ENCODE measurements at places on chromosomes 2 and 18.

DNA sequence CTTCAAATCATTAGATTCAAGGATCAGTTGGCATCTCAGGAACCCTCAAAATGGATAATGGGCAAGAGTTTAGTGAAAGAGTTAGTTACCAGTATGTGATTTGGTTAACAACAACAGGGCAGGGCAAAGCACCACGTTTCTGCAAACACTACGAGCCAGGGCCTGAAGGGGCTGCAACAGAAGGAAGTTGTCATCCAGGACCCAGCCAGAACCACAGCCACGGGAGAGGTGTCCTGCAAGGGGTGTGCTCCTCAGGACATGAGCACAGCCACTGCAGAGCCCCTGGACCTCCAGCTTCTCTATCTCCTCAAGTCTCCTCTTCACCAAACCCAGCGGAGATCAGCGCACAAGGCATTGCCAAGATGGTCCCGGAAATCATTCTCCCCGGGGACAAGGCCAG is 173.3 kb upstream of the PIEZO2 start:
- DNase-seq = no peak

DNA sequence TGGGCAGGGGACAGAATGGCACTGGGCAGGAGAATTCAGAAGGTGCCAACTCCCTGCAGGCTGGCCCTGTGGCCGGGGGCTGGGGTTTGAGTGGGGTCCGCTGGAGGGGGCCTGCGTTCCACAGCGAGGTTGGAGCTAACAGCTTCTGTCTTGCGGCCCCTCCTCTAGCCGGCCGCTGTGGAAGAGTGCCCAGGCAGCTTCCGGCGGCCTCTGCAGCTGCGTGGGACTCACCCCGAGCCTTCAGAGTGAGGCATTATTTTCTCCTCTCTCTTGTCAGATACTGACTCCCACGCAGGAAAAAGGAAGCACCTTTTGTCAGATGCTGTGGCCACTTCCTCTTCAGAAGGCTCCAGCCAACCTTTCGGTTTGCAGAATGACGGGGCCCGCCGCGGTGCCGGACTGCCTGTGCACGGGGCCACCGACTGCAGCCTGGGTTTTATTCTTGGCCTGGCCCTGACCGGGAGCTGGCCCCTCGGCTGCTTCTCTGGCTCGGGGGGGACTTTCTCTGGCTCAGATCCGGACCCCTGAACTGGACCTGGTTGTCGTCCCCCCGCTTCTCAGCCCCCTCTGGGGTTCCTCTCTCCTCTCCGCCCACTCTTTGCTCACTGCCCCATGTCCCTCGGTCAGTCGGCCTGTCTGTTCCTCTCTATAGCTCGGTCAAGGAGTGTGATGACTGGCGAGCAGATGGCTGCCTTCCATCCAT is 40.1 kb downstream of the ARHGAP25 start:
- peak; percentile 56 for DNase-seq

- DNase-seq = no peak
Observed at GRCh38 chr18:48208432-48209140, 200.6 kb downstream of the ZBTB7C start.

DNA sequence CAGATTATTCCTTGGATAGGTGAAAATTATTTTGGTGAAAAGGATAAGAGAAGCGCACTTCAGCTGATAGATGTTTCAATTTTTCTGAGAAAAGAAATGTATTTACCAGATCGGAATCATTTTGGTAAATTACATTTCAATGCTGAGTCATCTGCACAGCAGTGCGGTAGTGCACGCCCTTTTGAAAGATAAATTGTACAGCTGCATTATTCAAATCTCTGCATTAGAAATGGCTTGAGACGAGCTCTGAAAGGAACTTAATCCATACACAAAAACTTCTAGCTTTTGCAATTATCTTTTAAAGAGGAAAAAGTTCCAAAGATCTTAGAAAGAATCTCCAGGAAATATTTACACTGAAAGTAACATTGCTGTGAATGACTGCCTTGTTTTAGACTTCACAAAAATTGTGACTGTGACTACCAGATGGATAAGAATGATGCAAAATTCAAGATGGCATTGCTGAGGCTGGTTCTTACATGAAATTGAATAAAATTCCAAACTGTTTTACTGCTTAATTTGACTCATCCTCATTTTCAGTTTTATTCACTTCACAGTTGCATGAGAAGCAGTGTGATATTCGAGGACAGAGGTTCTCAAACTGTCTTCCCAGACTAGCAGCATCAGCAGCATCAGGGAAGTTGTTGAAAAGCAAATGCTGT is 161.7 kb downstream of the RND3 start:
- no peak for DNase-seq

DNA sequence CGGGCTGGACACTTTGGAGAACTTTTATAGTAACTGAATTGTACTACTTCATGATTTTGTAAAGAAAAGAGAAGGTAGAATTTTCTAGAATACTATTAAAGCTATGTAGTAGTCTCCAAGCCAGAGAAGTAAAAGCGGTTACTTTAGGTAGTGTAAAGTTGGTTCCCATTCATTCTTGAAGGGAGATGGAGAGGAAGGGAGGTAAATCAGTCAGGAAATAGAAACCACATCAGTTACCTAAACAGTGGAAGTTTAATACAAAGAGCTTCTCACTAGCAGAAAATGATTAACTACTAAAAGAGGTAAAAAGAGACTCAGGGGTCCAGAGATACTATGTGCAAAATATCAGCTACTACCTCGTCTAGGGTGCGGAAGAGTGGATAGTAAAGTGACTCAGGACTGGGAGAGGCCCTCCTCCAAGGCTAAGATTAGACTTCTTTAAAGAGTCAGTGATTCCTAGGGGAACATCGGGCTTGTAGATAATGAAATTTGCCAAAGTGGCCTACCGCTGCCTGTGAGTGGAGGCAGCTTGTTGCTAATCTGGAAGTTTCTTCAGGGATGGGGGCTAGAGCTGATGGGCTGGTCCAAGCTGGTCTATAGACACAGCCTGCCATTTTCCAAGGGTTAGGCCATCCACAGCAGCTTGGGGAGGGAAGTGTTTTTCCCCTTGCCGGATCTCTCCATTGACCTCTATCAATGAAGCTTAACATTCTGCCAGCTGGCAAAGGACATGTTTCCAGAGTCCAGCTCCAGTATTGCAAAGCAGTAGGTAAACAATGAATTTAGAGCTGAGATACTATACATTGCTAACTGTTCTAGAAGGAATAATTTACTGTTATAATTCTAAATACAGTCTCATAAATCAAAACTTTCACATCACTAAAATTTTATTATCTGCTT is 246.4 kb upstream of the BOD1L2 start:
- DNase-seq = no peak

DNA sequence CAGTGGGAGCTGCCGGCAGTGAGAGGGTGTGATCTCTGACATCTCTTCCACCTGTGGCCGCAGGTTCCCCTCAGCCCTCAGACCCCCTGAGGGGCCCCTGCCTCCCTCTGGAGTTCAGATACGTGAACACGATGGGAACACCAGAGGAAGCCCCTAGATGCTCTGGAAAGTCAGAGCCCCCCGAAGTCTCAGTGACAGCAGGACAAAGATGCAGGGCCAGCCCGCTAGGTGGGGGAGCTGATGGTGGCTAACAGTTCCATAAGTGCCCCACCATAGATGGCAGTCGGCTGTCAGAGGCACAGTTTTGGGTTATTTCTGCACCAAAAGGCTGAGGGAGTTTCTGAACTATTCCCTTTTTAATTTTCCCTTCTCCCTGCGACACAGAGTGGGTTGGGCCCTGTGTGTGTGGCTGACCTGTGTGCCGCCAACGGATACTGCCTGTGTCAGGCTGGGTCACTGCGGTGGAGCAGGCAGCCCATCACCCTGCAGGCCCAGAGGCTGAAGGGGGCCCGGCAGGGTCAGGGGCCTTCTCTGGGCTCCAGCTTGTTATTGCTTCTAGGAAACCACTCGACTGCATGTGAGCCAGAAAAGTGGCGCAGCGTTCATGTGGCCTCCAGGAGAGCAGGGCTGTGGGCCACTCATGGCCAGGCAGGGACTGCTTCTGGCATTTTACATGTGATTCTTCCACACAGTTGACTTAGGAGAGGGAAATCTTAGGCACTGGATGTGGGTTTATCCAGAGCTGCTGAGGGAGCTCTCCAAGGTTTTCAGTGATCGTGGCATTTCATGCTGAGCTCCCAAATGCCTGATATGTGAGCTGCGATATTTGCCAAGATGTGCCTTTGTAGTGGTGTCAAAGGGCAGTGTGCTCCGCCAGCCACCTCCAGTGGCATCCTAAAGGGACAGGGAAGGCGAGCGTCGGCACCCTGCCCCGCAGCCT is 225.1 kb downstream of the SH3RF3 start:
- no peak for DNase-seq

GRCh38 chr18:32200766-32201165 is 10.9 kb downstream of the MEP1B start:
- no peak for DNase-seq

DNA sequence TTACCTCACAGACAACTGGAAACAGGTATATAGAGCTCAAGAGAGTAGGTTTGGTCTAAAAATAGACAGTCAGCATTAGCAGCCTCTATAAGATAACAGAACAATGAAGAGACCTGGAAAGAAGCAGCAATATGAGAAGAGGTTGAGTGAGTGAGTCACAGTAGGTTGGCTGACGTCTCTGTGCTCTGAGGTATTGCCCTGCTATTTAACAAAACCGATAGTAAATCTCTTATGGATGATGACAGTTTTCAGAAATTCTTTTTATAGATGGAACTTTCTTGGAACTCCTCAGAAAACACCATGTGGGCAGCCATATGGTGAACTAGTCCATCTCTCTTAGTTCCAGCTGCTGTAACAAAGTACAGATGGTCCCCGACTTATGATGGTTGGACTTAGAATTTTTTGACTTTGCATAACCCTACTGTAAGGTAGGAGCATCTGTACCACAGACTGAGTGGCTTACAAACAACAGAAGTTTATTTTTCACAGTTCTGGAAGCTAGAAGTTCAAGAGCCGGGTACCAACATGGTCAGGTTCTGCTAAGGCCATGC is 123.5 kb downstream of the MBD2 start:
- DNase-seq = no peak

DNA sequence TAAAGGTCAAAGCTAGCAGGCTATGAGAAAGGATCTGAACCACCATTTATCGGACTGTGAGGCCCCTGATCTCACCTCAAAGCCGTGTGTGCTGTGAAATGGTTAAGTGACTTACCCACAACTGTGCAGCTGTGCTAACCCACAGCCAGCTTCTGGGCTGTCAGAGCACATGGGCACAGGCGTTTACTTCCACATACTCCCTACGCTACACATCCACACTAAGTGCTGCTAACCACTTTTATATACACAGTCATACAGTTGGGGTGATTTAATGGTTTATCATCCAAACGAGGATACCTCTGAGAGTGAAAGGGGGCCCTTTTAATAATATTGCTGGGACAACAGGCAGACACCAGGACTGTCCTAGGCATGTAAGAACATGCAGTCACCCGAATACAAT is 37.3 kb downstream of the CYRIA start:
- no peak for DNase-seq

DNA sequence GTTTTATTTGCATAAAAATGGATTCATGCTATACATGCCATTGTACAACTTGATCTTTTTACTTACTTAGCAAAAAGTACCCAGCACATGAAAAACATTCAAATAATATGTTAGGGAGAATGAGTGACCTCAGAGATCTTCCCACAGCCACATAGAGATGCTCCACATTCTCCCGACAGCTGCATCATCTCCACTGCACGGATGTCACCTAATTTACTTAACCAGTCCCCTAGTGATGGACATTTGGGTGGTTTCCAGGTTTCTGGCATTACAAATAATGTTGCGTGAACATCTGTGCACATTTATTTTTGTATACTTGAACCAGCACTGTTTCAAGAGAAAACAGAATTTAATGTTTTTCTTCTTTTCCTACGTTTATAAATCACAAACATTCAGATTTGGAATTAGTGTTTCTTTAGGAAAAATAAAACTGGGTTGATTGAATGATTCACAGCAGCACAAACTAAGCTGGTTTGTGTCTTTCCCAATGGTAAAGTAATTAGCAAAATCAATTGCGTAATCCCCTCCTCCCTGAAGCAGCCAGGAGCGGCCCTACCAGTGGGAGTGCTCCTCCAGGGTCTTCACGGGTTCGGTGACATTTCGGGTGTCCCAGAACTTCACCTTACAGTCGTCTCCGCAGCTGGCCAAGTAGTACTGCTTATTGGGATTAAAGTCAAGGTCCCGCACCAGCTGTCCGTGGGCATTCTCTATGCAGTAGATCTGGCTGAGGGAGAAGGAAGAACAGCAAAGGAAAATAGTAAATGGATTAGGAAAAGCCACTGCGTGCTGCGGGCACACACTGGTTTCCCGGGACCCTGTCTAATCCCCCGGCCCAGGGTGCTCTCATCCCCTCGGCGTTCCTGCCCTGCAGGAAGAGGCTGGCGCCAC is 183.9 kb downstream of the EIPR1 start:
- DNase-seq = no peak

GRCh38 chr18:55534547-55534946 is 53.4 kb downstream of the TCF4 start:
- no peak for DNase-seq

- no peak for DNase-seq
Observed at GRCh38 chr18:66550366-66550765, 53.5 kb downstream of the CDH19 start.

DNA sequence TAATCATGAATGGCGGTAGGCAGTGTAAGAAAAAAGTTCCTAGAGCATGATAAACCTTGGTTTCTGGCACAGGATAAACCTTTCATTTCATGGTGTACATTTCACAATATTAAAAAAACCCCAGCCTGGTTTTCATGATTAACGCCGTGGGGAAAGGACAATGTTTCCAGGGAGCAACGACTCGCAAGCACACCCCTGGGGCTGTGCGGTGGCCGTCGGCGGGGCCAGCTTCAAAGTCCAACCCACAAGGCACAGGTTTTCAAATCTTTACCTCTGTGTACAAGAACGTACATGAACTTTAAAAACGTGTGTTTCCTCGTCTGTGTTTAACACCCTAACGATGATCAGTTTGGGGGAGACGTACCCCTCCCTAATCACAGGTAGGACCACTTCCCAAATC is 118.1 kb downstream of the NOL10 start:
- no peak for DNase-seq

GRCh38 chr2:238286987-238287736 is 1.2 kb downstream of the PER2 start:
- DNase-seq = no peak

DNA sequence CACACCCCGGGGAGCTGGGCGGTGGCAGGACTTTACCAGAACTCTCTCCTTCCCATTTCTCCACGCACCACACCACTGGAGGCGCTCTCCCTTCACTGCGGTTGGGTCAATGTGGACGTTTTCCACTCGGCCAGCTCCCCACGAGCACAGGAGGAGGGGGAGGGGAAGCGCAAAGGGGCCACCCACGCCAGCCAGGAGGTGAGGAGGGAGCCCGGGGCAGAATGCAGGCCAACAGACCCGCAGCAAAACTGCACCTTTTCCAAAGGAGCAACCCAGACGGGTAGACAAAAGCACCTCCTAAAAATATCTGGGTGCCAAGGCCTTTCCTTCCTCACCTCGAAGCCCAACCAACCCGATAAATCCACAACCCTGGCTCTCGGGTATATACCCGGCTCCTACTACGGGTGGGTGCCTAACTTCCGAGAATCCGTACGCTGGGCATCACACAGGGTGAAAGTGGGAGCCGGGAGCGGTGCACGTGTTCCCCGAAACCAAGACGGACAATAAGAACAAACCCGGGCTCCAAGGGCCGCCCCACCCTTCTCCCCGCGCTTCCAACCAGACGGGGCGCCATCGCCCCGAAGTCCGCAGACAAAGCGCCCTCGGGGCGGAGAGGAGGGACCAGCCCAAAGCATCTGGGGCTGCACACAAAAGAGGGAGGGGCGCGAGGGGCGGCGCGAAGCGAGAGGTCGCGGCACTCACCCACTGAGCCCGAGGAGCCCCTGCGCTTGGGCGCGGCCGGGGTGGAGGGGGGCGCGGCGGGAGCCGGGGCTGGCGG is 1.0 kb downstream of the RTN4 start:
- DNase-seq = peak; percentile 88

GRCh38 chr18:75874401-75875089 is 447.0 kb upstream of the SMIM21 start:
- no peak for DNase-seq
